Sigmoid colon (tissue), 7 donors: ENCODE measurements at places on chromosomes 7 and 10.

GRCh38 chr10:78744491-78745090 is 324.2 kb upstream of the ZMIZ1 start:
- no peak for DNase-seq

DNA sequence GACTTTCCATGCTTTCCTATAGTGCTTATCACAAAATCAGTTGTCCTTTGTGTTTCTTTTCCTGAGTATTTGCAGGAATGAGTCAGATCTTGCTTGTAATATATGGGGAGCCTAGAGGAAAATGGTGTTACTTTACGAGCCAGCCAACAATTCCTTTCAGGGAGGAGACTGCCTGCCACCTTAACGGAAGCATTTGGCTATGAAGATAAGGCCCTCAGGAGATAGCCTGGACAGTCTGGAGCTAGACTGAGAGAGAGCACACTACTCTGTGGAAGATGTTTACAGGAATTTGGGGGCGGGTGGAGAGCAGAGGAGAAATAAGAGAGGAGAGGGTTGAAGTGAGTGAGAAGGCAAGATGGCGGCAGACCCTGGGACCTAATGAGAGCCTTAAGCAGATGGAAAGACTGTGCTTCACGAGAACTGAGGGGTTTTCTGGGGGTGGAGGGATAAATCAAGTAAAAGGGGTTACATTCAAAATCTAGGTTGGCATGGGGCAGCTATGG is 126.3 kb downstream of the SNX10 start:
- no peak for DNase-seq

DNA sequence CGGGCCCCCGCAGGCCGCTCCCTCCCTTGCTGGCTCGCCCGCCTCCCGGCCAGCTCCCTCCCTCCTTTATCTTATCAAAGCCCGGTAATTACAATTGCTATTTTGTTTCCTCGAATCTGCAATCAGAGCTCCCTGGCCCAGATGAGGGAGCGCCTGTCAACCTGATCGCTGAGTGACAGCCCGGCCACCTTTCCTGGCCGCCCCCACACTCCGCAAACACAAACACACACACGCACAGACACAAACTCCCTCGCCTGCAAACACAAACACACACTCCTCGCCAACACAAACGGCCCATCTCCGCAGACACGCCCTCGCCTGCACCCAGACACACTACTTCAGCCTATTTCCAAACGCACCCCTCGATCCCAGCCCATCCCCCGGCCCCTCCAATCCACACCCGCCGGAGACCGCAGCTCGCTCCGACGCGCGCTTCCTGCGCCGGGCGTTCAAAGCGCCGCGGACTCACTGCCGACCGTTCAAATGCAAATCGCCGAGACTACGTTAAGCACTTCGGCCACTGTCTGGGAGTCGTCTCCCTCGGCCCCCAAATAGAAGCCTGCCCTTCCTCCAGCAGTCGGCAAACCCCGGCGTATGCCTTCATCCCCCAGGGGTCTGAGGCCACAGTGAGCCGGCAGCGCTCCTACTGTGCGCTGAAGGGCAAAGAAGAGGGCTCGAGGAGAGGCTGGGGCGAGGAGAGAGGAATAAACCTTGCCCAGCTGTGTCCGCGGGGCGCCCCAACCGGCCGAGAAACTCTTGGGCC is 3.0 kb upstream of the FGF8 start:
- DNase-seq = peak; percentile 66

DNA sequence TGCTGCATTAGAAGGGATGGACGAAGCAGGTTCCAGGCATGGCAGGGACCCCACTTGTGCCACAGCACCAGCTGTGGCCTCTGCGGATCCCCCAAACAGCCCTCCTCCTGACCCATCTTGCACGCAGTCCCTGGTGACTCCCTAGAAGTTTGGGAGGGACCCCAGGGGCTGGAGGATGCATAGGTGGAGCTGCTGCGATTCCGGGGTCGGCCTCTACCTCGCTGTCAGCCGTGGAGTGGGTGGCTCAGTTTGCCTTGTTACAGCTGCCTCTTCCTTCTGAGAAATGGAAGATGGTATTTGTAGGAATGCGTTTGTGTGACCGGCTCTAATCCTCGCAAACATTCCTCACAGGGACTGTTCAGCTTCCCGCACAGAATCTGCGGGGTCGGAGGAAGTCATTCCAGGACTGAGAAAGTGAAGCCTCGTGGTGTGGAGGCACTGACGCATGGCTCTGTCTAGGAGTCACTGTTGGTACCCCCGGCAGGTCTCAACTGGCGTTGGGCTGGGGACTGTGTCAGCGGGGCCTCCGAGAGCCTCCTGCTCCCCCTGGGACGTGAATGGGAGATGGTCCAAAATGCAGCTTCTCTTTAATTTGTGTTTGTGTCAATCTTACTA is 17.5 kb downstream of the PWWP2B start:
- DNase-seq = no peak
